Astrocyte of the spinal cord (primary cell): ENCODE measurements at places on chromosomes 7 and 10.

GRCh38 chr10:104485632-104486031 is 132.0 kb downstream of the CFAP58 start:
- DNase-seq, result no peak

GRCh38 chr7:122046402-122046801 is 97.6 kb downstream of the AASS start:
- DNase-seq, result no peak

GRCh38 chr10:44309361-44309760 is 75.5 kb downstream of the CXCL12 start:
- DNase-seq, result no peak

DNA sequence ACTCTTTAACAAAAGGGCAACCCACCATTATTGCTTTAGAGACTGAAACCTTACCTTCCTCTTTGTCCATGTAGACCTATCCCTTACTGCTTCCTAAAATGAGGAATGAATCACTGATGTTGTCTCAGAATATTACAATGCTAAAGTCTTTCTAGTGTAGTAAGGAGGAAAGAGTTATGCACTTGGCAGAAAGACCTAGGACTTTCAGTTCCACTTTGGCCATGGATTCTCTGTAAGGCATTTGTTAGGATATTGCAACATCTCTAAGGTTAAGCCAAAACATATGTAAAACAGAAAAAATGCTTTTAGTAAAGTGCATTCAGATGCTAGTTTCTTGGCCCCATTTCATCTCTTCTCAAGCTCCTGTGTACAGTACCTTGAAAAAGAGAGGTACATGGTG is 230.9 kb downstream of the PARD3 start:
- peak; percentile 81 for DNase-seq

GRCh38 chr7:121429798-121430197 is 33.7 kb upstream of the FAM3C start:
- DNase-seq, result no peak

DNA sequence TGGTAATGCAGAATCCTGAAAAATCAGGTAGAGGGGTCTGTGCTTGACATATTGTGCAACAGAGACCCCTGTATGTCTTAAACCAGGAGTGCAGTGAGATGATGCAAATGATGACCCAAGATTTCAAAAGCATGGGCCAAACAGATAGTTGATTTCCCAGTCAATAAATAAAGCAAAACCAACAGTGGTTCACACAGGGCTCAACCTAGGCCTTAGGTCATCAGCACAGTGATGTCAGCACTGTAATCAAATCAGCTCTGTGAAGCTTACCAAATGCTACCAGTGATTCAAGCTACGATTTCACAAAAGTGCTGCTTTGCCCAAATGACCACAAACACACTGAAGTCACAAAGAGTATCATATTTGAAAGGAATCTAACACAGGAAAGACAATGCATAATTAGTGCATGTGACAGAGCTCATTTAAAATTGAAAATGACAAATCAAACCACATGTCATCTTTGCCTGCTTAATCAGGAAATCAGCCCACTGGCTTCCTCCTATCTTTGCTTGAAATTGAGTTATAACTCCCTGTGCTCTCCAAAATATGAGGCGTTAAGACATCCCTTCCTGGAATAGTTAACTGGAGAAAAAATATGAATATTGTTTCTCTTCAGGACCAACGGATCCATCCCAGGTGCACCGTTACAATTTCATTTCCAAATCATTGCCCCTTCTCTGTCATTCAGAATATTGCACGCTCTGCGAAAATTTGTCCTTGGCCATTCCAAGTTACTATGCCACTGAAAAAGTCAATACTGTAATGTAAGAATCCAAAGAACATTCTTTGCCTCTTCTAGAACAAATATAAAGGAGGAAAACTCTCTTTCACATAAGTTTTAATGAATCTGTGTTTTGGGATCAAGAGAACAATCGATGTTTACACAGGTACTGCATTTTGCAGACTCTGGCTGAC is 41.9 kb upstream of the ASL start:
- no peak for DNase-seq

DNA sequence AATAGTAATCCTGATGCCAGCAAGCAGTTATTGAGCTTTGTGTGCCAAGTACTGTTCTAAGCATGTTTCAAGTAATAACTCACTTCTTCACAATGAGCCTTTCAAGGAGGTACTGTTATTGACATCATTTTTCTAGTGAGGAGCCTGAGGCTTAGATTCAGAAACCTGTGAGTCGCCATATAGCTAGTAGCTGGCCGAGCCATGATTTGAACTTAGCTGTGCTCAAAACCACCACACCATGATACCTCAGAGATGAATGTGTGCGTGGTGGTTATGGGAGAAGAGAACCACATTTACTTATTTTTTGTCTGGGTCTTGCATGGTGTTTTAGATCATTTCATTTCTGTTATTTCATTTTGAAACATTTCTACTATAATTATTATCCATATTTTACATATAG is 578.9 kb downstream of the AUTS2 start:
- peak; percentile 70 for DNase-seq

DNA sequence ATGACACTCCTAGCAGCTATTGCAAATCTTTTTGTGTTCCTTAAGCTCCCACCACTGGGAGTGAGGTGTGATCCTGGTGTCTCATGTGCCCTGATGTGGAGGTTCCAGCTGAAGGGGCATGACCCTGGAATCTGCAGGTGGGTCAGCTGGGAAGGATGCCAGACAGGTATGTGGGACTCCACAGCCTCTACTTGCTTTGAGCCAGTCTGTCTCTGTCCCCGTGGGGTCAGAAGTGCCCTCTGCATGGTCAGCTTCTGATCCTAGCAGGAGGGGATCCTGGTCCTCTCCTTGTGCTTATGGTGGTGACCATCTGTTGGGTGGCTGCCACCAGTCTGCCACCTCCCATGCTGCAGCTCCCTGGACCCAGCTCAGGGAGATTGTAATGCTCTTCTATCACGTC is 51.1 kb upstream of the COMTD1 start:
- DNase-seq, result no peak

GRCh38 chr10:58782876-58783851 is 270.5 kb downstream of the BICC1 start:
- no peak for DNase-seq

DNA sequence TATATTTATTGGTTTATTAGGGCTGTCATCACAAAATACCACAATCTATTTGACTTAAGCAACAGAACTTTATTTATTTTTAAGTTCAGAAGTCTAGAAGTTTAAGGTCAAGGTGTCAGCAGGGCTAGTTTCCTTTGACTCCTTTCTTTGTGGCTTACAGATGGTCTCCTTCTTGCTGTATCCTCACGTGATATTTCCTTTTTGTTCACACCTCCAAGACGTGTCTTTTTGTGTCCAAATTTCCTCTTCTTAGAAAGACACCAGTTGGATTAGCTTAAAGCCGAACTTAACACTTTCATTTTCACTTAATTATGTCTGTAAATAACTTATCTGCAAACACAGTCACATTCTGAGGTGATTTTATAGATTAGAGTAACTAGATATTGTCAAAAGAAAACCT is 631.4 kb upstream of the POT1 start:
- no peak for DNase-seq

DNA sequence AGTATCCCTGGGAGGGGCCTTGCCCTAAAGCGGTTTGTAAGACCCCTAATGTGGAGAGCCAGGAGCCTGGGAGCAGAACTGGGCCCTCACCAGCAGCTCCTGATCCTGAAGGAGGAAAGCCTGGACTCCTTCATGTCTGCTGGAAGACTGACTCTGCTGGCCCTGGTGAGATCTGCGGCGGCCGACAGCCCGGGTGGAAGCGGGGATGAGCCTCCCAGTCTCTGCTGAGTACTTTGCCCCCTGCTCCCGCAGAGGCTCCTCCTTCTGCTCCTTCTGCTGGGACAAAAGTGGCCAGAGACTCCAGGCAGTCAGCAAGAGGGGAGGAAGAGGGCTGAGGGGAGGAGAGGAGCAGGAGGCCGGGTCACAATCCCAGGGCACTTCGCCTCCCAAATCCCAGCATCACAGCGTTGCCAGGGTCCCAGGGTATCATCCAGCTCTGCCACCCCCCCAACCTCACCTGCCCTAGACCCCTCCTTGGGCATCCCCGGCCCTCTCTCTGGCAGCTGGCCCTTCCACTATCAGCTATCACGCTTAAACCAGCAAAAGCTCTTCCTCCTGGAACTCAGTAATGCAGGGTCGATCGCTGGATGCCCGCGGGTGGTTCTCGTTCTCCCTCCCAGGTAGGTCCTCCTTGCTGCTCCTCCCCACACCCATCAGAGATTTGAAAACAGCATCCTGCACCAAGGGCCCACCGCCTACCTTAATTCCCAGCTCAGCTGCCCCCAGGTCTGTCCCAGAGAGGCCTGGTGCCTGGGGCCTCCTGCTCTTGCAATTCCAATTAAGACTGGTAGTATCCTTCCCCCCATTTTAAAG is 7.9 kb downstream of the TBATA start:
- no peak for DNase-seq

GRCh38 chr10:13335881-13336280 is 12.2 kb downstream of the SEPHS1 start:
- no peak for DNase-seq

GRCh38 chr10:133326745-133327650 is 9.7 kb downstream of the CALY start:
- DNase-seq, result peak; percentile 19

GRCh38 chr7:129010075-129010474 is 44.8 kb downstream of the TNPO3 start:
- no peak for DNase-seq
